Hematopoietic multipotent progenitor cell treated with erythropoietin and hydrocortisone succinate and interleukin-3 and kit ligand, for 17 days (in vitro differentiated cells): ENCODE measurements at places on chromosomes 4 and X.

- no peak for DNase-seq
Measured at GRCh38 chrX:22159071-22159470, 113.6 kb upstream of the CBLL2 start.

GRCh38 chrX:153580700-153581386 is 18.1 kb downstream of the CCNQ start:
- no peak for DNase-seq

DNA sequence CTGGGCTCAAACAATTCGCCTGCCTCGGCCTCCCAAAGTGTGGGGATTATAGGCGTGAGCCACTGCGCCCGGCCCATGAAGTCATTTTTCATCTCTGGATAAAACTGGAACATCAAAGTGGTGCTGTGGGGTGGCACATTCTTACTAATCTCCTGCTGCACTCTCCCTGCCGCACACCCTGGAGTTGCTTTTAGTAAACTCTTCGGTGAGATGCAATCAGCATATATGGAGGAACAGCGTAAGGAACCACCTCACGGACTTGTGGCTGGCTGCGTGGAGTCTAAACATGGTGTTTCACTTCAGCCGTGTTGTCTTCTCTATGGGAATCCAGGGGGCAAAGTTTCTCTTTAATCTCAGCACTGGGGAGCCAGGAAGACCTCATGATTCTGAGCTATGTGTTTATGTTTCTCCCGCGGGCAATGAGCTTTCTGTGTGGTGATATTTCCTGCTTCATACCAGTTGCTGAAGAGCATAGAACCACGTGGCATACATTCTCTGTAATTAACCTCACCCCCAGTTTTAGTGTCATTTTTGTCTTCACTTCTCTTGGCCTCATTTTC is 2.1 kb upstream of the RHOH start:
- no peak for DNase-seq

GRCh38 chr4:2595952-2596552 is 59.6 kb downstream of the FAM193A start:
- DNase-seq, result no peak

- DNase-seq, result no peak
Measured at GRCh38 chr4:186712690-186713089, 11.0 kb downstream of the FAT1 start.

GRCh38 chrX:122134291-122134690 is 1049.8 kb upstream of the GRIA3 start:
- no peak for DNase-seq

- DNase-seq, result no peak
Measured at GRCh38 chr4:152563209-152563608, 27.3 kb upstream of the FBXW7 start.

DNA sequence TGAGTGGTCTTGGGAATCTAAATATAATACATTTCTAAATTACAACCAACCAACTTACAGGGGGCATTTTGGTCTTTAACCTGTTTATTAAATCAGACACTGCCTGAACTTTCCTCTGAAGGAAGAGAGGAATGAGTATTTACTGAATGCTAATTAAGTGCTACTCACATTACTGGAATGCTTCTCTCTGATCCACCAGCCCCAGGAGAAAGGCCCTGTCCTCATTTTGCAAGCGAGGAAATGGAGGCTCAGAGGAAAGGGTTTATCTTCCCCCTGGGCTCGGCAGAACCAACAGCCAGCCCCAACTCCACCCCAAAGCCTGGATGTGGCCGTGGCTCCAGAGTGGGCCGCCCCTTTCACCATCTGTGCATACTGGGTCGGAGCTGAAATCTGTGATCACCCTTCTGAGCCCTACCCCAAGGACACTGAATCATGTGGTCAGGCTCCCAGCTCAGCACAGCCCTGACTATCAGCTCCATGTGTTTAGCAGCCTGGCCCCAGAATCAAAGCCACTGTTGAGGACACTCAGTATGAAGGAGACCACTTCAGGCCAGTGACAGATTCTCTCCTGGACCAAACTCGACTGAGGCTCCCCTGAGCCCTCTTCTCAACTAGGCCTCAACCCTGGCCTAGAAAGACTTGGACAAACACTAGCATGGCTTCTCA is 56.7 kb upstream of the ENPP6 start:
- DNase-seq, result no peak

- DNase-seq, result no peak
Measured at GRCh38 chr4:39597695-39598381, 40.8 kb downstream of the SMIM14 start.

DNA sequence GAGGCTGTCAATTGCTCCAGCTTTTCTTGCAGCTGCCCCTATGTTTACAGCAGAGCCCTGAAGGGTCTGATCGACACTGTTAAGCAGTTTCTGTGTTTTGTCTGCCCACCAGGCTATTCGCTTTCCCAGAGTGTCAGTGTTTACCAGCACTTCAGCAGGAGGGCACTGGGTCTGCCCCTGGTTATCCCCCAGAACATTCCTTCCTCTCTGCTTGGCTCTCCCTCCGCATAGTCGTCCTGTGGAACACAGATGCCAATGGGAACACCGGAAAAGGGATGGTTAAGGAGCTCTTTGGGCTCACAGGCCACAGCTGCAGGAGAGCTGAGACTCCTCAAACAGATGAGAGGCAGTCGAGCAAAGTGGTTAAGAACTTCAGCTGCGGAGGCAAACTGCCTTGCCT is 71.3 kb upstream of the FBXW7 start:
- no peak for DNase-seq

DNA sequence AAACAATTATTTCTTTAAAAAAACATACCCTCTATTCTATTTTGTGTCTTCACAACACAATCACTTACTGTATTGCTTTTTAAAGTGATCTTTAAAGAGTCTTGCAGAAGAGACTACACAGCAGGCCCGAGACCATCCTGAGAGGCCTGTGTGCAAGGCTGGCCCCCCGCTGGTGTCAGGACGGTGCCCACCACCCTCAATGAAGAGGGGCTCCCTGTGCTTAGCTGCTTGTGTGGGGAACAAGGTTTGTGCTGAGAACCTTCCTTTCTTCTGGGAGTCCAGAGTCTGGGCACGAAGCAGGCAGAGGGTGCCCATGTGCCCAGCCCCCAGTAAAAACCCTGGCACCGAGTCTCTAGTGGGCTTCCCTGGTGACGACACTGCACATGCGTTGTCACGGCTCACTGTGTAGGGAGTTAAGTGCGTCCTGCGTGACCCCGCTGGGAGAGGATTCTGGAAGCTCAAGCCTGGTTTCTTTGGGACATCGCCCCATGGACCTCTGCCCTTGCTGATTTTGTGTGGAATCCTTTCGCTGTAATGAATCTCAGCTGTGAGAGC is 22.0 kb downstream of the RGS12 start:
- DNase-seq, result no peak

GRCh38 chr4:91233164-91233563 is 1070.6 kb upstream of the GRID2 start:
- DNase-seq, result no peak

DNA sequence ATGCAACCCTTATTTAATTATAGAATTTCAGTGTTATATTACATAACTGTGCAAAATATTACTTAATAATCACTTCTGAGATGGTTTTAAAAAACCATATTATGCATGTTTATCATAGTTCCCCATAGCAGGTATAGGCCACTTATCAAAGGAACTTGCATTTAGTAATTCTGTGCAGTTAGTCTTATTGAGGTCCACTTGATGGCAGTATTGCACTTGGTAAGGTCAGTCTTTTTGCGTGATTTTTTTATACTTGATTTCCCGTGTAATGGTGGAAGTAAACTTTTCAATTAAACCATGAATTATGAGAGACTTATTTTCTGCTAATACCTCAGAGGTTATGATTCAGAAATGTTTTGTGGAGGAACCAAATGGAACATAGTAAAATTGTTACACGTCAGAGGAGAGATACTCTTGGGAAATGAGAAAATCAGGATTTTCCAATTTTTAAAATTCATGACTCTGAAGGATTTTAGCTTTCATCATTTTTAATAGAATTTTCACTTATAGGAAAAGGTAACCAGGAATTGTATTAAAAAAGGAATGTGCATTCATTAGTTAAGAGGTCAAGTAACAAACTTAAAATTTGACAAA is 230.0 kb downstream of the CCSER1 start:
- no peak for DNase-seq

DNA sequence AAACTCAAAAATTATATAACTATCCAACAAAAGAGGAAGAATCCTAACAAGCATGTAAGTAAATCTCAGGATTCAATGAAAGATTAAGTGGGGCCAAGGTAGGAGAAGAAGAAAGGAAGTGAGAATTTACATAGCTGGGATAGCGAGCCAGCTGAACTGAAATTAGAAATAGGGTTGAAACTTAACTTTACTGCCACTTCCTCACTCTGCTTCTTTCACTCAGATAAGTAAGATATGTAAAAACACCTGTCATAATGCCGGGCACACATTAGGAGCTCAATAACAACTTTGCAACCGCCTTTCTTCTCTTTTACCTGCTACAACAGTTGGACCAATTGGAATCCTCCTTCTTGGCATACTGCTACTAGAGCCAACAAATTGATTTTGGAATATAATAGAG is 129.4 kb downstream of the CNKSR2 start:
- DNase-seq, result no peak

GRCh38 chr4:10942156-10942555 is 257.6 kb upstream of the CLNK start:
- DNase-seq, result no peak
